ENCODE measurements at places on chromosomes 5 and 9.

DNA sequence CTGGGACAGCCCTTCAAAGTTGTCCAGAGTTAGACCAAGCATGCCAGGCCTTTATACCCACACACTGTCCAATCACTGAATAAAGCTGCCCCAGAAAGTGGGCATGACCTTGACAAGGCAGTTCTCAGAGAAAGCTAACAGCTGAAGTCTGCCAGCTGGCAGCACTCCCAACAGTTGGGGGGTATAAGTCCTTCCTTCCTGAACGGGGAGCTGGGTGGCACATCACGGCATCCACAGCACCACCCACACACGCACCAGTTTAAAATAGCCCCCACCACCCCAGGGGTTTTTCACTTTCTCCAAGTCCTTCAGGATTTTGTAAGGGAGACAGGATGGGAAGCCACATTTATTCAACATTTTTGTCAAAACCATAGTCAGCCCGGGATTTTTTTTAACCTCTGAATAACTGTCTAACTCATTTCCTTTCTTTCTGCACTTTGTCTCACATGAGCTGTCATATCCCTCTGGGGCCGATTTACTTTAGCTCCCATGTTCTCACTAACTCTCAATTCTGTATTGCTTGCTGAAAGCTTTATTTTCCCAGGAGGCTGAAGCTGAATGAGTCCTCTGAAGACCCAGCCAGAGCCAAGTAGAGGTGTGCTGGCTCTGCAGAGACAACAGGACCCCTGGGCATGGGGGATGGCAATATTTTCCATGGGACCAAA is 15.4 kb downstream of the FAM81B start:
- no peak for DNase-seq

GRCh38 chr5:157187046-157187754 is 6.6 kb downstream of the ITK start:
- DNase-seq: no peak

DNA sequence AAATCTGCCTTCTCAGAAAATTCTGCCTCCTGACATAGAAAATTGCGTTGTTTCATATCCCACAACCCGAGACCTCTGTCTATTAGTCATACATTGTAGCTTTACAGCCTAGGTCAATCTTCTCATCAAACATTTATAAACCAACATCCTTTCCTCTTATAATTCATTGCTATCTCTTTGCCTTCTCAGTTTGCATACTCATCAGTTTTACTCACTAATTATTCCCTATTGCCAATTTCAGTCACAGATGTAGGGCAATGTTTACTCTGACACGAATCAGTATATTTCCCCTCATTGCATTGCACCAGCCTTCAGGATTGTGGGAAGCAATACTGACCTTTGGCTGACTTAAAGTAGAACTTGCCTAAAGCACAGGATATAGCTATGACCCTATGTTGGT is 247.2 kb downstream of the CEMIP2 start:
- DNase-seq: no peak

DNA sequence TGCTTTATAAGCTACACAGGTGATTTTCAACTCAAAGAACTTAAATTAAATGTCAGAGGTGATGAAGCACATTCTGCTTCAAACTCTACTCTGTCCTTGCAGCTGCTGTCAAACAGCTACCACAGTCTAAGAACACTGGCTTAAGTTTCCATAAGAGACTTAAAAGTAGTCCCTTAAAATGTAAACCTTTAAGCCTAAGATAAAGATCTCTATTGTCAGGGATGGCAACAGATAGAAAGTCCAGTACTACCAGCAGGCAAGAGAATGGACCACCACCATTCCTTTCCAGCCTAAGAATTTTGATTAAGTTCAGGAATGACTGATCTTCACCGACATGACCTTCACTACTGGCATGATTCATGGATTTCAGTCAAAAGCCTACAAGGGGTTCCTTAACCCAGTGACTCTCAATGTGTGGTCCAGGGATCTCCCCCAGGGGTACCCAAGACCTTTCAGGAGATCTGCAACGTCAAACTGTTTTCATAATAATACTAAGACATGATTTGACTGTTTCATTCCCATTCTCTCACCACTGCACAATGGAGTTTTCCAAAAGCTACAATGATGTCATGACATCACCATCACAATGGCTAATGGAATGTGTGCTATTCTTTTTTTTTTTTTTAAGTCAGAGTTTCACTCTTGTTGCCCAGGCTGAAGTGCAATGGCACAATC is 41.1 kb upstream of the PLPP6 start:
- DNase-seq: no peak

- no peak for DNase-seq
Observed at GRCh38 chr5:175823731-175824525, 47.5 kb upstream of the CPLX2 start.

DNA sequence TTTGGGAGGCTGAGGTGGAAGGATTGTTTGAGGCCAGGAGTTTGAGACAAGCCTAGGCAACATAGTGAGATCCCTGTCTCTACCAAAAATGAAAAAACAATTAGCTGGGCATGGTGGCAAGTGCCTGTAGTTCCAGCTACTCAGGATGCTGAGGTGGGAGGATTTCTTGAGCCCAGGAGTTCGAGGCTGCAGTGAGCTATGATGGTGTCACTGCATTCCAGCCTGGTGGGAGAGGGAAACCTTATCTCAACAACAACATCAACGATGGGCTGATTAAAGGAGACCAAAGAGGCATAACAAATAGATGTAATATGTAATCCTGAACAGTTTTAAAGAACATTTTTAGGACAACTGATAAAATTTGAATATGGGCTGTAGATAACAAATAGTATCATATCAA is 34.2 kb upstream of the PANK3 start:
- DNase-seq: no peak

- no peak for DNase-seq
Observed at GRCh38 chr5:108303086-108303485, 78.8 kb downstream of the FBXL17 start.

DNA sequence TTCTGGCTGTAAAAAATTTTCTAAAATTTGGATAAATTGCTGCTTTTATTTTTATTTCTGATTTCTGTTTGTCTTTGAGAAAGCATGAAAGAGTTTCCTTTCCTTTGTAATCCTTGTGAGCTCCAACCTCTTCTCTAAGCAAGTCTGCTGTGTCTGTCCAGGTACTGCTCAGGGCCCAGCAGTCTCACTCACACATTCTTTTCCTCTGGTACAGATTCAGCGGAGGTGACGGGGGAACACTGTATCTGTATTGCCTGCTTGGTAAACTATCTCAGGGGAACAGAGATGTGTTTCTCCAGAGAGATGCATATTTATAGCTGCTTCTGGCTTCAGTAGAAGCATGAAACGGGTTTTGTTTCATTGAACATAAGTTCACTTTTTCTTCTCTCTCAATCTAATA is 60.5 kb downstream of the NUP214 start:
- DNase-seq: no peak

- no peak for DNase-seq
Observed at GRCh38 chr9:130820135-130820738, 14.8 kb upstream of the ABL1 start.

DNA sequence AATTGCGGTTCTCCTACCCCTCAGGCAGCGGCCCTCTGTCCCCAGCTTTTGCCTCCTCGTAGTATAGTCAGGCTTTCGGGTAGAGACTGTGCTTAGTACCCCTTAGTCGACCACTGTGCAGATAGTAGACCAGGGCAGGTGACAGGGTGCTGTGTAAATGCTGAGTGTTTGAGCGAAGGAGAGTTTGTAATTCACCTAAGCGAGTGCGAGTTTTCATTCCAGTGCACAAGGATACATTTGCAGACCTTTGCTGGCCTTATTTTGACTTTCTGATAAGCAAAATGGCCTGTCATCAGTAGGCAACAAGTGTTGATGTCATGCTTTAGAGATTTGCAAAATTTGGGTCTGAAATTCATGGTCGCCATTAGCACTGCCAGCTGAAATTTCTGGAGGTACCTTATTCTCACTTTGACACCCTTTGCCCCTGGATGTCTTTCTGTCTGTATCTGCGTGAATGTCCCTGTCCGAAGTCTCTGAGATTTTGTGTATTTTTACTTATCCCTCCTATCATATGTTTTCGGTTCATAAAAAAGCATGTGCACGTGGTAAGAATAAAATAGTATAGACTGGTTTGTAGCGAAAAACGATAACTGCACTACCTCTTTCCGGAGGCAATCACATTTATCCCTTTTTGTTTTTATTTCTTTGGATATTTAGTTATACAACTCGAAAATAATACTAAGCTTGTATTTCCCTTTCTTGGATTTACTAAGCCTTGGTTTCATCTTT is 1.9 kb downstream of the LMNB1 start:
- DNase-seq: no peak

DNA sequence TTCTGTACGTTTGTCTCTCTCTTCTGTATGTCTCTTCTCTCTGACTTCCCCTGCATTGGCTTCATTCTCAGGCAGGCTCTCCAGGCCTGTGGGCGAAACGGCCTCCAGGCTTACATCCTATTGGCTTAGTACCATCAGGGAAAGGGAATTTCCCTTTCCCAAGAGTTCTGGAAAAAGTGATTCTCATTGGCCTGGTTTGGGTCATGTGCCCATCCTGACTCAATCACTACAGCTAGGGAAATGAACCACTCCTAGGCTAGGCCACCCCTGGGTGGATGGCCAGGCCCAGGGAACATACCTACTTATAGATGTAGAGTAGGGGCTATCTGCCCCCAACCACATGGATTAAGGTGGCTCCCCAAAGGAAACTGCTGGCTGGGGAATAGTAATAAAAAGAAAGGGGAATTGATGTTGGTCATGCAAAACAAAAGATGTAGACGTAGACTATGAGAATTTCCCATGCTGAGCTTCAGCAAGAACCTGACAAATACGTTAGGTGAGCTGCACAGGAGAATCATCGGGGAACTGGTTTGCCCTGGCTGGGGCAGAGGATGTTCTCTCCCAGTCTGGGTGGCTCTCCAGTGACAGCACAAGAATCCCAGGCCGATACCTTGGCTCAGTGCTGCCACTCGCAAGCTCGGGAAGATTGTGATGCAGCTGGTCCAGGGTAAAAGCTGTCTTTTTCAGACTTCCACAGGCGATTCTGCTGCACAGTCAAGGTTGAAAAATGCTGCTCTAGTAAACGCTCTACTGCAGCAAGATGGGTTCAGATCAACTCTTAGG is 3.7 kb upstream of the EGR1 start:
- DNase-seq: no peak

GRCh38 chr9:73371801-73372200 is 220.1 kb downstream of the ANXA1 start:
- no peak for DNase-seq

- DNase-seq: no peak
Observed at GRCh38 chr5:9288234-9288633, 257.6 kb downstream of the SEMA5A start.

- no peak for DNase-seq
Observed at GRCh38 chr9:25994605-25995004, 316.4 kb upstream of the TUSC1 start.

DNA sequence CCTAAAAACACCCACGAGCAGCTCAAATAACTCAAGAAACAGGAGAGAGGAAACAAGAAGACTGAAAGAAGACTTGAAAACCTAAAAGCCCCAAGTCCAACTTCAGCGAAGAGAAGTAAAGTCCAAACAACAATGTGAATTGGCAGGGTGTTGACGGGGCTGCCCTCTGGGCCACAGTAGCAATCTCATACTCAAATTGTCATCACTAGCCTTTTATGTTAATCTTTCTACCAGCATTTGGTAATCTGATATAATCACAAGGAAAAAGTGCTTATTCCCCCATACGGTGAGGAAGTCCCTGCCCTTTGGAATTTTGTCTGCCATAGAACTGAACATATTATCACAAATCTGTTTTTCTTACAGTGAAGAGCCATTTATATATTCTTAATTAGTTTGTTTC is 51.5 kb upstream of the IFNE start:
- DNase-seq: no peak

DNA sequence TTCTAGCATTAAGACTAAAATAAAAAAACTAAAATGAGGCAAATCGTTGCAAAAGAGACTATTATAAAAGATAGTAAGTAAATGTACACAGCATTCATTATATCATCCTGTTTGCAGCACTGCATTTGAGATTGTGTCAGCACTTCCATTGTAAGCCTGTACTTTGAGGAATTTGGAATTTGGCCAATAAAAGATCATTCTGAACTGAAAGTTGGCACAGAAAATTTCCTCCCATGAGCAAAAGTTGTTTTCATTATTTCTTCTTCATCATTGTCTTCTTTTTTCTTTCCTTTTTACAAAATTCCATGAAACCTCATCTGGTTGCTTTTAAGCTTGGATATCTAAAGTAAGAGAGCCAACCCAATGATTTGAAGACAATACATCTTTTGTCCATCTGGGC is 199.3 kb upstream of the ADAMTSL1 start:
- DNase-seq: no peak

GRCh38 chr9:134168757-134169550 is 4.6 kb upstream of the RNU6ATAC start:
- no peak for DNase-seq

DNA sequence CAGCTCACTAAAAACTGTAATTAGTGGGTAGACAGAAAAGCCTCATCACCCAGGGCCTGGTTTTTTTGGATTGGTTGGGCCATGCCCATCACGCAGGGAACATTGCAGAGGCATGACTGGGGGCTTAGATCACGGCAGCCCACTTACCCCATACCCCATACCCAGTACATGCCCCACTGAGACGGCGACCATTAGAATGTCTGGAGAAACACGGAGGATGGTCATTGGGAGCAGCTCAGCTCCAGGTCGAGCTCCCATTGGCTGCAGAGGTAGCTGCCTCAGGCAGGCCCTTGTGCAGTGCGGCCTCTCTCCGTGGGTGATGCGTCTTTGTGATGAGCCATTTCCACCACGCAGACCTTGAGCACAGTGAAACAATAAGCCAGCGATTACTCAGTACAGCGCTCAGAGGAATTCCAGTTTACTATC is 204.0 kb downstream of the GADD45G start:
- no peak for DNase-seq

GRCh38 chr5:137891849-137892248 is 2.6 kb downstream of the PKD2L2 start:
- DNase-seq: no peak

DNA sequence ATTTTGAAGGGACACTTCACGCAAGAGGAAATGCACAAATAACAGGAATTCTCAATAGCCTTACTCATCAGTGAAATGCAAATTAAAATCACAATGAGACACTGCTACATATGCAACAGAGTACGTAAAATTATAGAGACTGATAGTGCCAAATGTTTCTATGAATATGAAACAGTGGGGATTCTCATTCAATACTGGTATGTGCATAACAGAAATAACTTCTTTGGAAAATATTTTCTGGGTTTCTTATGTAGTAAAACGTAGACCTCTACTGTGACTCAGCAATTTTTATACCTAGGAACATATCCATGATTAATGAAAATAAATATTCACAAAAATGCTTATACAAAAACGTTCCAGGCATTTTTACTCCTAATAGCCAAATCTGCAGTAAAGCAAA is 1625.2 kb downstream of the MAT2B start:
- DNase-seq: no peak
